ENCODE measurements at places on chromosomes 6 and 20. TPM values are rescaled to one million over a fixed set of nuclear protein-coding genes. Genes with fewer than 3 reads are reported as not detected.

DNA sequence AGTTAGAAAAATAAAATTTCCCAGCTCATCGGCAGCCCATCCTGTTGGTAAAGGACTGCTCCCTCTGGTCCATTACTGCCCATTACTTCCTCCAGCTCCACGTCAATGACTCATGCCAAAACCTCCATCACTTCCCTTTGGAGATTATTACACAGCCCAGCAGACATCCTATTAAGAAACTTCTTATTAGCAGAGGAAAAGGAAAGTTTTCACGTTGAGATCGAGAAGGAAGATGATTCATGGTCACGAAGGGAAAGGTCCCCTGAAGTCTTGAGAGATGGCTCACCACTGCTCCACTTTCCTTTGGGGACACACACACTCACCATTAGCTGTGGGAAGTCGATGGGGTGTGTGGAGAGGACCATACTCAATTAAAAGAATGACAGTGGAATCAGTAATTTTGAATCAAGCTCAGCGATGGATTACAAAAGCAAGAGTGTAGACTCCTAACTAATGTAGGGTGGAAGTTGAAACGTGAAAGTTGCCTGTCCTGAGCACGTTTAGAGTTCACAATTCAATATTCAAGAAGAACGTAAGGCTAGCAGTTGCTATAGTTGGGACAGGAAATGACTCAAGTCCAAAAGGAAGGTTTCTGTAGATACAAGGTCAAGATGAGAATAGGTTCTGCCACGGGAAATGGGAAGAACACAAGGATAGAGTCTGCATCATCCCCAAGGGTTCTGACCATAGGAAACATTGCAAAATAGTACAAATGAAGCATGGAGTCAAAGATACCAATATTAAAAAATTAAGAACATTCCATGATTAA is 21.6 kb downstream of the SASH1 start:
- H3K27ac ChIP-seq, result peak overlapping the region; percentile 37
- DNase-seq, result no peak
- no peaks in the 10 kb centered on the region for H3K27me3 ChIP-seq
- no peaks in the 10 kb centered on the region for H3K36me3 ChIP-seq
- no peak overlapping the region for H3K4me3 ChIP-seq

GRCh38 chr6:51289041-51289440 is 470.4 kb downstream of the TFAP2B start:
- H3K4me3 ChIP-seq, result no peak overlapping the region
- no peak for DNase-seq
- H3K36me3 ChIP-seq, result no peaks in the 10 kb centered on the region
- H3K4me1 ChIP-seq, result no peaks in the 10 kb centered on the region
- H3K27me3 ChIP-seq, result no peaks in the 10 kb centered on the region

DNA sequence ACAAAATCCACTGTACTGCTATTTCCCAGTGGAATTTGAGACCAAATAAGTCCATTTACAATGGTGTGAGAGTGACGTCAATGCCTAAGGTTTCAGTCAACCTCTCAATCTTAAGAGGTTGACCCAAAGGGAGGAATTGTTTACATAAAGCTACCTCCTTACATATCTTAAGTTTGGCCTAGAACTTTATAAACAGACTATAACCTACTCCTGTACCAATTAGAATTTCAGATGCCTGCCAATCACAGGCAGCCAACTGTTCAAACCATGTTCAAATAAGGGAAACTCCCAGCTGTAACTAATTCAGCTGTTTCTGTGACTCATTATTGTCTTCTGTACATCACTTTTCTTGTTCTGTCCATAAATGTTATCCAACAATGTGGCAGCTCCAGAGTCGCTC is 14.5 kb downstream of the LGSN start:
- H3K27ac ChIP-seq, result peak overlapping the region; percentile 57
- H3K27me3 ChIP-seq, result no peaks in the 10 kb centered on the region
- no peaks in the 10 kb centered on the region for H3K36me3 ChIP-seq
- peak; percentile 49 for DNase-seq

RPN2 gene
- total RNA-seq, result 98.9 TPM

ACTL10 gene
- not detected for total RNA-seq

- H3K4me3 ChIP-seq, result no peak overlapping the region
- H3K4me1 ChIP-seq, result no peaks in the 10 kb centered on the region
- H3K27me3 ChIP-seq, result no peaks in the 10 kb centered on the region
- DNase-seq, result no peak
- H3K36me3 ChIP-seq, result no peaks in the 10 kb centered on the region
Observed at GRCh38 chr6:168870982-168871381, 382.7 kb downstream of the THBS2 start.

- H3K27me3 ChIP-seq, result peaks cover 53% of the 10 kb centered on the region
- H3K4me1 ChIP-seq, result no peaks in the 10 kb centered on the region
Observed at GRCh38 chr20:46260480-46260879, 47.8 kb downstream of the CDH22 start.

NCR2 gene
- total RNA-seq, result not detected

NAA20 gene
- total RNA-seq, result 26.5 TPM

DNA sequence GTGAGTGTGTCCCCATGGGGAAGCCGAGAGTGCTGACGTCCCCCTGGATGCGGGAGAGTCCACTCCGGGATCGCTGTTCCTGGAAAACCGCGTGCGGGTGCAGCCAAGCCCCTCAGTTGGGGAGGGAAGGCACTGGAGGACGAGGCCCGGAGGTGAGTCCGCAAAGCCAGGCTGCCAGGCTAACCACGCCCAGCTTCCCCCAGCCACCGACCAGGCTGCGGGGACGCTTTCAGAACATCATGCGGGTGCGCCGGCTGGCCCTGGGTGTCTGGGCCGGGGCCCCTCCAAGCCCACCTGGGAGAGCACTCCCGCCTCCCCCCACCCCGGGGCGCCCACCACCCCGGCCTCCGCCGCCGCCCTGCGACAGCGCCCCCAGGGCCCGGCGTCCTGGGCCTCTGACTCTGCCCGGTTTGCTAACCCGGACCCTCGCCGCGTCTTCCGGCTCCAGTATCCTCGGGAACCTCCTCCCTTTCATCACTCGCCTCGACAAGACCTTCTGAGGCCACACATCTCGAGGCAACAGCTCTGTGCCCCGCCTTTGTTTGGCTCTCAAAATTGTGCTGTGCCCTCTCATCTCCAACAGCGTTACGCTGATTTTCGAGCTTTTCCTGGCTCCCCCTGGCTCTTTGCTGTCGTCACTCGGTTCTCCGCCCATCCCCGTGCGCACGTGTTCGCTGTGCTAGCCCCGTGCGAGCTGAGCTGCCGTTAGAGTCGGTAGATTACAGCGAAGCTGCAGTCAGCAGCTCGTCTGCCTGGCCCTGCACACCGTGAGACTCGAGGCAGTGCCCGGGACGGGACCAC is 47.1 kb upstream of the ENTPD6 start:
- no peak overlapping the region for H3K27ac ChIP-seq
- H3K4me1 ChIP-seq, result peaks cover 8% of the 10 kb centered on the region
- H3K4me3 ChIP-seq, result peak overlapping the region; percentile 40
- H3K27me3 ChIP-seq, result peaks cover 28% of the 10 kb centered on the region
- no peaks in the 10 kb centered on the region for H3K36me3 ChIP-seq

DNA sequence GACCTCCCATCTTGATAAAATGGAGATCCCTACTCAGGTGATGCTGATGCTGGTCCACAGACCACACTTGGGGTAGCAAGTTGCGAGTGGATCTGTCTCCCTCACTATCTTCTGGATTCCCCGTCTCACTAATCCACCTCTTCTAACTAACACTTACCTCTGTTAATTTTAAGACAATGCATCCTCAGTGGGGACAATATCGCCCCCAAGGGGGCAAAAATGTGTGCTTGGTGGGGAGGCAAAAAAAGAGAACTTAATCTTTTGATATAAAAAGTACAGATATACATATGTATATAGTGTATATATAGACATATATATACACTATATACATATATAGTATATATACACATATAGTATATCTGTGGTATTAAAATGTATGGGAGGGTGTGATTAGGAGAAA is 4.3 kb downstream of the LRFN2 start:
- H3K36me3 ChIP-seq, result no peaks in the 10 kb centered on the region
- H3K4me3 ChIP-seq, result no peak overlapping the region
- peaks cover 24% of the 10 kb centered on the region for H3K27me3 ChIP-seq
- no peak overlapping the region for H3K27ac ChIP-seq
- no peak for DNase-seq

DNA sequence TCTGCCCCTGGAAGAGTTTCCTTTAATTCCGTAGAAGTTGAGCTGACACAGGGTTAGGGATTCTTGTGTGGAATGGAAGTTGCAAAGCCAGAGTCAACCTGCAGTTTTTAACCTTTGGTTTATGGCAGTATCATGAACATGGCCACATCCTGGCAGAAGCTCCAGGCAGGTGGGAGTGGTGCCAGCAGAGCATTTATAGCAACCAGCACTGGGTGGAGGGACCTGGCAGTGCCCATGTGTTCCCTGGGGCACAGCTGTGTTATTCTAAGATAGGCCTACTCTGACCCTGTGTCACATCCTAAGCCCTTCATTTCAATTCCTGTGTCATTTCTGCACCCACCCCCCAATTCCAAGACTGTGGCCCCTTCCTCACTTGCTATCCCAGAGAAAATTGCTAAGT is 26.1 kb upstream of the ZNF831 start:
- peak; percentile 91 for DNase-seq
- H3K4me1 ChIP-seq, result peaks cover 23% of the 10 kb centered on the region
- H3K27me3 ChIP-seq, result no peaks in the 10 kb centered on the region
- H3K27ac ChIP-seq, result peak overlapping the region; percentile 35

OR2J3 gene
- total RNA-seq, result not detected

DNA sequence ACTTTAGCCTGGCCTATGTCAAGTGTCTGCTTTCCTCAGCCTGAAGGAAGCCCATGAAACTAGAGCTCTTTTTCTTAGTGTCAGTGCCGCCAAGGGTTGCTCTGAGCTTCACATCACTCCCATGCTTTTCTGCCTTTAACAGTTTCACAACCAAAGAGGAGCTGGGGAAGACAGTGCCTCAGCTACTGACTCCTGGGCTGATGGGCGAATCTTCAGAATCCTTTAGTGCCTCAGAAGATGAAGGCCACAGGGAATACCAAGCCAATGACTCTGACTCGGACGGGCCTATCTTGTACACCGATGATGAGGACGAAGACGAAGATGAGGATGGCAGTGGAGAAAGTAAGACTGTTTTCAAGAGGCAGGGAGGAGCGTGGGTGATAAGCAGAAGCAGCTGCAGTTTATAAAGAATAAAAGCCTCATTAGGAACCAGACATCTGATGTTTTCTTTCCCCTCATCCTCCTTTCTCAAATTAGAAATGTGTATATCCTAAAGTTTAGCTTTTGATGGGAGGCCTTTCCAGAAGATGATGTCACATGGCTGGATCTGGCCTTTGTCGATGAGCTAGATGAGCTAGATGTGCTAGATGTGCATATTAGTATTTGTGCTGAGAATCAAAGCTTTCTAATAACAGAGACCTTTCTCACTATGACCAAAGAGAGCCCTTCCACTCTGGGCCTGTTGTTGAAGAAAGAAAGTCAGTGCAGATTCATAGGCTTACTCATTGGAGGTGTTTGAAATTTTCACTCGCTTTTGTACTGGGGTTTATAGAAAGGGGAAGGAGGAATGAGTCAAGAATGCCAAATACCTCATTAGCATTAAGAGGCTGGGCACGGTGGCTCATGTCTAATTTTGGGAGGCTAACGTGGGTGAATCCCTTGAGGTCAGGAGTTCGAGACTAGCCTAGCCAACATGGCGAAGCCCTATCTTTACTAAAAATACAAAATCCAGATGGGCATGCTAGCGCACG is 70.7 kb upstream of the LTV1 start:
- no peak overlapping the region for H3K4me3 ChIP-seq
- H3K36me3 ChIP-seq, result no peaks in the 10 kb centered on the region
- peaks cover 3% of the 10 kb centered on the region for H3K4me1 ChIP-seq
- no peaks in the 10 kb centered on the region for H3K27me3 ChIP-seq

DNA sequence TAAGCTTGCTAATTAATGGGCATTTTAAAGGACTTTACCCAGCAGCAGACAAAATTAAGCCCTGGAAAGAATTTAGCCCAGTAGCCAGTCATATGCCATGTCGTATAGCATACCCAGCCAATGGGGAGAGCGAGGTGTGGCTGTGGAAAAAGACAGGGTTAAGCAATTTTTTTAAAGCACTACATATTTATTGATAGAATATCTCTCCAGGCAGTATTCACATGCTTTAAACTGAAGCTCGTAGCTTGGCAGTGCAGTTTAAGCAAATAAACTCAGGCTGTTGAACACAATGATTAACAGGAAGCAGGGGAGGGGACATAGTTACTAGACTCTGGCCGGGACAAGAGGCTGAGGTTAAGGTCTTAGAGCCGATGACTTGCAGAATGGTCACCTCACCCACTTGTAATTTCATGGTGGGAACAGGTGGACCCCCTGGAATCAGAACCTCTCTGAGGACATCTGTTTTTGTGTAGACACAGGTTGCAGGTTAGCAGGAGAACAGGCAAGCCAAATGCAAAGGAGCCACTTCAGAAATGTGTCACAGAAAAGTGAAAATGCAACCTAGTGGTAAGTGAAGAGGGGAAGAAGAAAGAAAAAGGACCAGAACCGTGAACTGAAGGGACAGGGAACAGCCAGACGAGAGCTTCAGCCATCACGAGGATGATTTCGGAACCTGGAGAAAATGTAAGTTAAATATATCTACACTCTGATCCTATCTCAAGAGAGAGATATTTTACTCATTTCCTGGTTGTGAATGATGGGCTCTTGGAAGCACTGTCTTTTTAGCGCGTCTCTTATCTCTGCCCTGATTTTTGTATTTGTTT is 7.2 kb downstream of the GCNT2 start:
- peak overlapping the region; percentile 51 for H3K4me3 ChIP-seq
- H3K4me1 ChIP-seq, result peaks cover 11% of the 10 kb centered on the region
- no peaks in the 10 kb centered on the region for H3K36me3 ChIP-seq
- peak; percentile 67 for DNase-seq
- H3K27ac ChIP-seq, result peak overlapping the region; percentile 80

DNA sequence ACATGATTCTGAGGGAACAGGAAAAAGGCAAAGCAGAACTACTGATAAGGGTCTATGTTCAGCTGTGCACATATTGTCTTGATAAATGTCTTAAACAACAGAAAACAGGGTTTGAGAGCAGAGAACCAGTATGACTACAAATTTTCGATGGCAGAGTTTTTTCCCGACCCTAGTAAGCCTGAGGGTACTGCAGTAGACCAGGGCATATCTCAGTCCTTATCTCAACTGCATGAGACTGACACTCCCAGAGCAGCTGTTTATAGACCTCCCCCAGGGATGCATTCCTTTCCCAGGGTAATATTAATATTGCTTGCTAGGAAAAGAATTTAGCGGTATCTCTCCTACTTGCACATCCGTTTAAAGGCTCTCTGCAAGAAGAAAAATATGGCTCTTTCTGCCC is 1176.8 kb upstream of the ADGRB3 start:
- no peak overlapping the region for H3K27ac ChIP-seq
- no peaks in the 10 kb centered on the region for H3K27me3 ChIP-seq
- DNase-seq, result no peak
- H3K4me1 ChIP-seq, result no peaks in the 10 kb centered on the region
- no peaks in the 10 kb centered on the region for H3K36me3 ChIP-seq
- H3K4me3 ChIP-seq, result no peak overlapping the region
